ENCODE measurements at places on chromosomes 2 and 18.

DNA sequence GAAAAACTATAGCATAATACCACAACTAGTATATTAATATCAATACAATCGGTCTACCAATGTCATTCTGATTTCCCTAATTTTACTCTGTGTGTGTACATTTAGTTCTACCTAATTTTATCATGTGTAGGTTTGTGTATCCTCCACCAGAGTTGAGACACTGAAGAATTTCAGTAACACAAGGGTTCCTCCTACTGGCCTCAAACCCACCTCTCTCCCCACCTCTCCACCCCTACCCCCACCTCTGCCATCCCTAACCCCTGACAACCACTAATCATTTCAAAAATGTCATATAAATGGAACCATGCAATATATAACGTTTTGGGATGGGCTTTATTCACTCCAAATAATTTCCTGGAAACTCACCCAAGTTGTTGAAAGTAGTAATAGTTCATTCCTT lies 117.9 kb downstream of the LYPD6 start:
- no peak for DNase-seq

GRCh38 chr2:235596272-235596671 lies 102.4 kb downstream of the AGAP1 start:
- no peak for DNase-seq

DNA sequence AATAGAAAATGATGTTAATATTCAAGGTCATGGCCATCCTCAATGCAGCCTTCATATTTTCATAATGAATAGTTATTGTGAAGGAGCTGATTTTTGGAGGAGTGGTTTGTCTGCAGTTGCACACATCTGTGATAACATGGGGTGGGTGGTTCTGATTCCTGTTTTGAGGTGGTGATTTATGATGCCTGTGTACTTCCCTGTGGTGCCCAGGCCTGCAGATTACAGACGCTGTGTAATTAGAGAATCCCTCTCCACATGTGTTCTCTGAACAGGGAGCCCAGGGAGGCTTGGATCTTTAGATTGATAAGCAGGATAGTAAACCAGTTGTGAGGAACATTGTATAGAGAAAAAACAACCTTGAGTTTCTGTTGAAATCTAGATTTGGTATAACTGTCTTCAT lies 117.5 kb downstream of the AGAP1 start:
- no peak for DNase-seq

GRCh38 chr2:67323209-67323991 lies 73.7 kb upstream of the ETAA1 start:
- DNase-seq, result no peak

GRCh38 chr2:75054296-75054695 lies 95.9 kb downstream of the POLE4 start:
- DNase-seq, result no peak

- DNase-seq, result no peak
Measured at GRCh38 chr2:33123216-33123615, 176.5 kb downstream of the LTBP1 start.

DNA sequence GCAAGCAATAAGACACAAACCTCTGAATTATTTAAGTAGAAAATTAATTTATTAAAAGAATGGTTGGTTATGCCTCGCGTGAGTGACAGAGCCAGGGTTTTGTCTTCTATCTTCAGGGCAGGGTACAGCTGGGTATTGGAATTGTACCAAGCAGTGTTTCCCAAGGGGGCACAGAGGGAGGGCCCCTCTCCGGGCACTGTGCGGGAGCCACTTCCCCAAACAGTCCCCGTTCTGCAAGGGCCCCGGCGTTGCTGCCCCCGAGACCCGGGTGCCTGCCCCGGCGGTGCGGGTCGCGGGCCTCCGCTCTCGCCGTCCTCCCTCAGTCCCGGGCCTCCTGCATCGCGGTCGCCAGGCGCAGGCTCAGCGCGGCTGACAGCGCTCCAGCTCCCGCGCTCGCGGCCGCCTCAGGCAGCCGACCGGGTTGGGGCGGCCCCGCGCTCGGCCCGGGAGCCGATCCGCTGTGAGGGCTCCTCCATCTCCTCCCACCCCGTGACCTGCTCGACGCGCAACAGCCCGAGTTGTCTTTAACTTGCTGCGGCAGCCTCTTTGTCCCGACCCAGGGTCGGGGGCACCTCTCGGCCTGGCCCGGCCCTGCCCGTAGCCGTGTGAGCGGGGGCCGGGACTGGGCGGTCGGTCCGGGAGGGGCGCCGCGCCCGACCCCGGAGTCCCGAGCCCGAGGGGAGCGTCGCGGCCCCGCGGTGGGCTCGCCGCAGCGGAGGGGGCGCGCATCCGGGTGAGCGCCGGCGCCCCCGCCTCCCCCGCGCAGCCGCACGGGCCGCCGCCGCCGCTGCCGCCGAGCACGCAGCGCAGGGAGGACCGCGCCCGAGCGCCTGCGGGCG lies 620 bp upstream of the GALNT1 start:
- no peak for DNase-seq

- DNase-seq, result no peak
Measured at GRCh38 chr2:177320596-177320995, 56.1 kb upstream of the NFE2L2 start.

Measured in HFF-Myc (cell line).